ENCODE measurements at places on chromosomes 7 and 10. TPM values are rescaled to one million over a fixed set of nuclear protein-coding genes. Genes with fewer than 3 reads are reported as not detected.

Gene EMX2
- total RNA-seq: not detected

Gene BAIAP2L1
- total RNA-seq: 3.2 TPM

Gene MSS51
- total RNA-seq: 2.1 TPM

Gene ZCWPW1
- 4.0 TPM for total RNA-seq

Gene CLRN3
- not detected for total RNA-seq

Gene KNDC1
- total RNA-seq: 0.17 TPM

Gene LIPN
- total RNA-seq: not detected

Gene LRRC61
- total RNA-seq: 26.1 TPM

Gene BZW2
- total RNA-seq: 84.2 TPM

Gene HKDC1
- total RNA-seq: 0.67 TPM

Gene TSPAN15
- 3.1 TPM for total RNA-seq

GRCh38 chr10:35015843-35016408 lies 74.2 kb downstream of the CUL2 start:
- H3K27ac ChIP-seq: no peak overlapping the region
- DNase-seq: no peak
- H3K4me1 ChIP-seq: peaks cover 25% of the 10 kb centered on the region
- peaks cover 11% of the 10 kb centered on the region for H3K36me3 ChIP-seq
- no peak overlapping the region for H3K4me3 ChIP-seq
- no peaks in the 10 kb centered on the region for H3K27me3 ChIP-seq

DNA sequence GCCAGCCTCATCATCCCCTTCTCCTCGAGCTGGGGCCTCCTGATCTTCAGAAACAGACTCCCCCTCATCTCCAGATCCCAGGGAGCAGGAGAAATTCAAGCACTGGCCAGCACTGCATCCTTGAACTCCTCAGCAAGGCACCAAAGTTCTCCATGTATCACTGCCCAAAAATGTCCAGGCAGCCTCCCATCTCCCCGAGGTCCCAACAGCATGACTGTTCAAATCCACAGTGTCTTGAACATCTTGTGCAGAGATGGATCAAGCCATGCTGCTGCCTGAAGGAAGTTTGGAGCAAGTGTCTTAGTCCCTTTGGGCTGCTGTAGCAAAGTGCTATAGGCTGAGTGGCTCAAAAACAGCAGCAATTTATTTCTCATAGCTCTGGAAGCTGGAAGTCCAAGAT lies 115.5 kb upstream of the GALNT17 start:
- H3K4me3 ChIP-seq: no peak overlapping the region
- no peaks in the 10 kb centered on the region for H3K27me3 ChIP-seq
- no peak for DNase-seq

- peak; percentile 7 for DNase-seq
- H3K27me3 ChIP-seq: no peaks in the 10 kb centered on the region
- H3K36me3 ChIP-seq: no peaks in the 10 kb centered on the region
- no peak overlapping the region for H3K27ac ChIP-seq
- H3K4me3 ChIP-seq: no peak overlapping the region
These were observed 67.1 kb upstream of the DUSP5 start for GRCh38 chr10:110430340-110431273.

- no peak for DNase-seq
- H3K27me3 ChIP-seq: no peaks in the 10 kb centered on the region
- no peaks in the 10 kb centered on the region for H3K36me3 ChIP-seq
- no peak overlapping the region for H3K27ac ChIP-seq
These were observed 142.9 kb upstream of the VWC2 start for GRCh38 chr7:49630513-49630912.

DNA sequence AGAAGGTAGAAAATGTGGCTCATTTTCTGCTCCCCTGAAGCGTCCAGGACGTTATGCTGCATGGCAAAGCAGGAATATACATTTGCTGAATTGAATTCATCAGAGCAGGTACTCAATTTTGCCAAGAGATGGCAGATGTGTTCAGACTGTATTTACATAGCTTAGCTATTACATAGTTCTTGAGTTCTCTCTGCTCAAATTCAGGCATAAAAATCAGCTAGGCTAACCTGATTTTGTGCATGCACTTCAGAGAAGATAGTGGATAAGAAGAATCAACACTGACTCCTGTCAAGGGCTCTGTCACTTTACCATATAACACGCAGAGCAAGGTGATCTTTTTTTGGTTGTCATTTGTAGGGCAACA lies 209.2 kb upstream of the FAM3C start:
- no peak for DNase-seq
- H3K27ac ChIP-seq: no peak overlapping the region
- H3K4me1 ChIP-seq: no peaks in the 10 kb centered on the region
- H3K36me3 ChIP-seq: no peaks in the 10 kb centered on the region

DNA sequence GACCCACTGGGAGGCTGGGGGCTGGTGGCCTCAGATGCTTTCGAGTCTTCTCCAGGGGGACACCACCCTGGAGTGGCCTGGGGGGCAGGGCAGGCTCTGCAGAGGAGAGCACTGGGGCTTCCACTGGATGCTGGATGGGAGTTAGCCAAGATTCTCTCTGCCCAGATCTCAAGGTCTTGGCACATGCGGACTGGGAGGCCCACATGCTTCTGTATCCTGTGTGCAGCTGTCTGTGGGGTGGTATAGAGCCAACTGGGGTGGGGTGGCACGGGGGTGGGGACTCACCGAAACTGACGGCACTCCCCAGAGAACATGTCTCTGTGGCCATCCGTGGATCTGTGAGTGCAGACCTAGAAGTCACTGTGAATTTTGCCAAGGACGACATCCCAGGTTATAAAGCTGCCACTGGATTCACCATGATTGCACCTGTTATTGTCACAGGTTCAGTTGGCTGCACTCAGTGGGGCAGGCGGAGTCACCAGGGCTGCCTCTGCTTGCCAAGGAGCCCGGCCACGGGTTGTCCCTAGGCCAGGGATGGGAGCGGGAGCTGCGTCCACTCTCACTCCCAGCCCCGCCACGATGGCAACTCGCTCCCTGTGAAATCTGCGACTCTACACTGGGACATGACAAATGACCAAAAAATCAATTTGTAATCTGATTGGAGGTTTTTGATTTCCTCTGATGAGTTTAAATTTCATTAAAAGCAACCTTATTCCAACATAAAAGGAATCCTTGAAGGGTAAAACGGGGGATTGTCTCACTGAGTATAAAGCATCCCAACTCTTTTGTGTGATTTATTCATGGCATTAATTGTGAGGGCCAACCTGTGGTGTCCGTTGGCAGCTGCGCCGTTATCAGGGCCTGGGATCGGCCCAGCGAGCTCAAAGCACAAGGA lies 131.3 kb downstream of the EBF3 start:
- no peak for DNase-seq
- no peaks in the 10 kb centered on the region for H3K4me1 ChIP-seq
- H3K36me3 ChIP-seq: no peaks in the 10 kb centered on the region
- no peak overlapping the region for H3K27ac ChIP-seq
- H3K27me3 ChIP-seq: no peaks in the 10 kb centered on the region
- H3K4me3 ChIP-seq: no peak overlapping the region

- no peak overlapping the region for H3K4me3 ChIP-seq
- H3K27me3 ChIP-seq: peaks cover 5% of the 10 kb centered on the region
- H3K27ac ChIP-seq: no peak overlapping the region
- H3K36me3 ChIP-seq: no peaks in the 10 kb centered on the region
- peak; percentile 34 for DNase-seq
These were observed 126.2 kb downstream of the PRPF18 start for GRCh38 chr10:13712837-13713581.

- peaks cover 21% of the 10 kb centered on the region for H3K36me3 ChIP-seq
- H3K4me3 ChIP-seq: no peak overlapping the region
- H3K27me3 ChIP-seq: no peaks in the 10 kb centered on the region
These were observed 62.8 kb downstream of the ARMH3 start for GRCh38 chr10:101993221-101993620.

GRCh38 chr7:26233902-26234511 lies 32.5 kb downstream of the CBX3 start:
- no peak for DNase-seq
- no peaks in the 10 kb centered on the region for H3K27me3 ChIP-seq
- no peaks in the 10 kb centered on the region for H3K4me1 ChIP-seq
- H3K4me3 ChIP-seq: no peak overlapping the region

GRCh38 chr10:114911801-114912469 lies 26.1 kb upstream of the TRUB1 start:
- no peaks in the 10 kb centered on the region for H3K36me3 ChIP-seq
- H3K27me3 ChIP-seq: no peaks in the 10 kb centered on the region
- peaks cover 11% of the 10 kb centered on the region for H3K4me1 ChIP-seq
- H3K27ac ChIP-seq: no peak overlapping the region
- no peak for DNase-seq

DNA sequence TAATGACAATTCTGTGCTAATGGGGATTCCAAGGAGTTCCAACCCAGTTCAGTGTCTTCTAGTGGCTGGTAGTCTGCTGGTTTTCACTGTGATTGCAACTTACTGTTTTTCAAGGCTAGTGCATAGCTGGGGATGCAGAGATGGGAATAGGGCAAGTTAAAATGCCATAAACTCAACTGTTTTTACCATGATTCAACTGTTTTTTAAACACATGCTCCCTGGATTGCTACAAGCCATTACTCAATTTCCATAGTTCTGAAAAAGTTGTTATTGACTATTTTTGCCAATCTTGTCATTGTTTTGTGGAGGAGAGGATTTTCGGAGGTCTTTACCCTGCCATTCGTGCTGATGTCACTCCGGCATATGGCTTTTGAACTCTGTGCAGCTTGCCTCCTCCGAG lies 245.3 kb downstream of the SUGCT start:
- H3K27me3 ChIP-seq: no peaks in the 10 kb centered on the region
- DNase-seq: no peak
- H3K36me3 ChIP-seq: no peaks in the 10 kb centered on the region
- no peak overlapping the region for H3K27ac ChIP-seq

- no peak for DNase-seq
- peaks cover 7% of the 10 kb centered on the region for H3K4me1 ChIP-seq
- H3K36me3 ChIP-seq: peaks cover 2% of the 10 kb centered on the region
- no peak overlapping the region for H3K27ac ChIP-seq
- H3K27me3 ChIP-seq: no peaks in the 10 kb centered on the region
These were observed 76.1 kb upstream of the ANK3 start for GRCh38 chr10:60465801-60466200.

DNA sequence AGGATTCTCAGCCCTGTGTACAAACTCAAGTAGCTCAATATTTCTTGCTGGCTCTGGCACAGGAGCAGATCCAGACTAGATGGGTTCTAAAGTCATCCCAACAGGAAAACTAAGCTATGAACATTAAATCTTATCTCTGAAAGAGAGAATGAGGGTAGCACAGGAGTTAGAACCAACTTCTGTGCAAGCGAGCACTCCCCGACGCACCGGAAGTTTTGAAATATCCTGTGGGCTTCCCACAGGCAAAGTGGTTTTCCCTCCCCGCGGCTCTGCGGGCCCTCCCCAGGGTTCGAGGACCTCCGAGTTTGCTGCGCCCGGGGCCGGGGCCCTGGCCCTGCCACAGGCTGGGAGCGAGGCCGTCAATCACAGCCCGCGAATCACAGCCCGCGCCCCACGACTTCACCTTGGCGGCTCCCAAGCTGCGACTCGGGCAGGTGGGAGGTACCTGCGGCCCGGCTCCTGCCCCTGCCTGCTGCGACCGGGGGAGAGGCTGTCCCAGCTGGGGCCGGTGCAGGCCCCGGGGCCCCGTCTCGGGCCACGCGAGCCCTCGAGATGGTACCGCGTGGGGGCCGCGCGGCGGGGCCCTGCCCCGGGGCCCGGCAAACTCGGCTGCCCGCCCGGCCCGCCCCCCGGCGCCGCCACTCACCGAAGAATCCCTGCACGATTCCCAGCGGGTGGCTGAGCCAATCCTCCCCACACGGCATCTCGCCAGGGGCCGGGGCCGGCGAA lies 598 bp downstream of the MCMBP start:
- DNase-seq: peak; percentile 67
- H3K27ac ChIP-seq: peak overlapping the region; percentile 89
- peaks cover 2% of the 10 kb centered on the region for H3K36me3 ChIP-seq
- H3K4me1 ChIP-seq: peaks cover 38% of the 10 kb centered on the region

GRCh38 chr7:133511252-133511651 lies 258.4 kb downstream of the EXOC4 start:
- H3K4me1 ChIP-seq: no peaks in the 10 kb centered on the region
- no peaks in the 10 kb centered on the region for H3K27me3 ChIP-seq

Data from activated CD4-positive, alpha-beta memory T cell treated with anti-CD3 and anti-CD28 coated beads for 36 hours (primary cell).